ENCODE measurements at places on chromosomes 11 and 22. TPM values are rescaled to one million over a fixed set of nuclear protein-coding genes. Genes with fewer than 3 reads are reported as not detected.

GRCh38 chr11:13260201-13260962 lies 17.2 kb upstream of the BMAL1 start:
- H3K36me3 ChIP-seq = no peaks in the 10 kb centered on the region
- H3K4me1 ChIP-seq = peaks cover 17% of the 10 kb centered on the region
- no peaks in the 10 kb centered on the region for H3K27me3 ChIP-seq
- no peak for DNase-seq

DNA sequence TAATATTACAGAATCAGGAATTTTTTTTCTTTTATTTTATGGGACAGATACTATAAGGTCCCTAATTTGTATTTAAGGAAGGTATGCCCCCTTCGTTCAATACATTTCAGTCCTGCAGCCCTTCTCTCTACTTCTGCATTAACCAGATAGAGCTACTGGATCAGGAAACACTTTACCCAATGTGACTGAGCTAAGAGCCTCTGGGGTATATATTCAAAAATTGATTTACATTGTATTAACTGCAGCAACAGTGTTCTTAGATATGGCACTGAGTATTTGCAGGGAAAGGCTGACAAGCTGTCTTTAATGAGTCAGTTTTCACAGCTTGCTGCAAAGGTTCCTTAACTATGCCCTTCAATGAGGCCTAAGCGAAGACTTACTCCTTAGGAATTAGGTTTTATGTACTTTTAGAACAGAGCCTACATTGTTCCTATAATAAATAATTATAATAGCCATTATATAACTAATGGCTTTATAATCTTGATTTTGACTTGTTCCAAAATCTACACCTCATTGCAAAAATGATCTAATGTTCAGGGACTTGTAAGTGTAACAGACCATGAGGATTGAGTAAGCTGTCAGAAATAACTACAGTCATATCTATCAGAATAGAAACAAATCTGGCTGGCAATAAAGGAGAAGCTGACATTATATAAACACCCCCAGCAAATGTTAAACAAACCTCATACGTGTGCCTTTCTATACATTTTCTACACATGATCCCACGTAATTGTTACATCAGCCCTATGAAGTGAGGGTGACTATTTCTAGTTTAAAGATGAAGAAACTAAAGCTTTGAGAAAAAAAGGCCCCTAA lies 55.0 kb downstream of the DDI1 start:
- no peak overlapping the region for H3K4me3 ChIP-seq
- DNase-seq = peak; percentile 51
- H3K27me3 ChIP-seq = no peaks in the 10 kb centered on the region
- H3K4me1 ChIP-seq = peaks cover 14% of the 10 kb centered on the region
- no peaks in the 10 kb centered on the region for H3K36me3 ChIP-seq

- no peak overlapping the region for H3K4me3 ChIP-seq
- no peaks in the 10 kb centered on the region for H3K27me3 ChIP-seq
- H3K36me3 ChIP-seq = no peaks in the 10 kb centered on the region
- DNase-seq = peak; percentile 75
- H3K4me1 ChIP-seq = peaks cover 14% of the 10 kb centered on the region
These were observed 47.6 kb upstream of the NAV2 start for GRCh38 chr11:19664886-19665548.

DNA sequence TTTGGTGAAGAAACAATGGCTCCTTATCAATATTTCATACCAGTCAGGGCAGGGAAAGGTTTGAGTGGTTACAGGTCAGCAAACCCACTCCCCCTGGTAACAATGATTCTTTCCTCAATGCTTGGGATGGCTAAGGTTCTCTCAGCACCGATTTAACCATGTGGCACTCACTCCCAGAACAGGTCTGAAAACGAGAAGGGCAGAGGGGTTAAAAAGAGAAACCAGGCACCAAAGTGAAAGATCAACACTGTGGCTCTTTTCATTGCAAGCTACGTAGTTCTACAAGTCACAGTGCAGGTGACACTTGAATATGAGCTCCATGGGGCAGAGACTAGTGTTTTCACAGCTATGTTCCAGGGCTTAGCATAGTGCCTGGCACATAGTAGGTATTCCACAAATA lies 132.4 kb downstream of the PLEKHA7 start:
- no peak for DNase-seq
- peaks cover 11% of the 10 kb centered on the region for H3K27me3 ChIP-seq
- no peaks in the 10 kb centered on the region for H3K4me1 ChIP-seq
- no peak overlapping the region for H3K27ac ChIP-seq

GRCh38 chr11:2999464-2999998 lies 7.4 kb upstream of the NAP1L4 start:
- H3K36me3 ChIP-seq = peaks cover 53% of the 10 kb centered on the region
- no peak overlapping the region for H3K27ac ChIP-seq
- peaks cover 9% of the 10 kb centered on the region for H3K4me1 ChIP-seq

DNA sequence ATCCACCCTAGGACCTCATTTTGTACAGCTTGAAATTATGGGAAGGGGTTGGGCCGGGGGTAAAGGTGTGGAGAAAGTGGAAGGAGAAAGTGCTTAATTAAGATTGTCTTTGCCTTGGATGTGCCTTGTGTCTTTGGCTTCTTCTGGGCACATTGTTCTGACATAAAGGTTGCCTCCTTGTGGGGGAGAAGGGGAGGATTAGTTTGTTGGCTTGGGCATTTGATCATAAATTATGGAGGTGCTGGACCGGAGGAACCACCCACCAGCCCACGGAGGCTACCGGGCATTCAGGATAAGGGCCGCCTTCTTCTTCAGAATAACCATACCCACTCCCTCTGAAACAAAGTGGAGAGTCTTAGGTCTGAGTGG lies 1.3 kb downstream of the PAFAH1B2 start:
- peaks cover 2% of the 10 kb centered on the region for H3K4me1 ChIP-seq
- peak overlapping the region; percentile 85 for H3K27ac ChIP-seq
- peak overlapping the region; percentile 73 for H3K4me3 ChIP-seq
- peaks cover 11% of the 10 kb centered on the region for H3K36me3 ChIP-seq

The CD6 gene
- polyA plus RNA-seq = not detected

DNA sequence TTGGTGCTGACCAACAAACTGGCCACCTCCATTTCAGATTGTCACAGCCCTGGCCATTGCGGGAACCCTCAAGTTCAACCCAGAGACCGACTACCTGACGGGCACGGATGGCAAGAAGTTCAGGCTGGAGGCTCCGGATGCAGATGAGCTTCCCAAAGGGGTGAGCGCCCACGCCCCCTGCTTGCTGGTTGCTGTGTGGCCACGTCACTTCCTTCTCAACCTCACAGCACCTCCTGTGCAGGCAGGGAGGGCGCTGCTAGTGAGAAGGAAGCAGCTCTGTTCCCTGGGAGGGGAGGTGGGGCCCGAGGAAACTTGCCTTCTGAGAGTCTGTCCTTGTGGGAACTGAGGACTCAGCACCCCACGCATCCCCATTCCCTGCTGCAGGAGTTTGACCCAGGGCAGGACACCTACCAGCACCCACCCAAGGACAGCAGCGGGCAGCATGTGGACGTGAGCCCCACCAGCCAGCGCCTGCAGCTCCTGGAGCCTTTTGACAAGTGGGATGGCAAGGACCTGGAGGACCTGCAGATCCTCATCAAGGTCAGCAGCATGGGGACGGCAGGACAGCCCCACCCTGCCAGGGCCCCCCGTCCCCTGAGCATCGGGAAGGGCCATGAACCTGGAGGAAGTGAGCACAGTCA lies 19.3 kb downstream of the POLR3H start:
- H3K36me3 ChIP-seq = peaks cover 53% of the 10 kb centered on the region
- DNase-seq = no peak
- H3K4me3 ChIP-seq = no peak overlapping the region

The BTBD18 gene
- polyA plus RNA-seq = not detected

GRCh38 chr22:32448980-32449379 lies 15.3 kb downstream of the BPIFC start:
- H3K4me3 ChIP-seq = no peak overlapping the region
- peaks cover 5% of the 10 kb centered on the region for H3K27me3 ChIP-seq
- no peak overlapping the region for H3K27ac ChIP-seq
- DNase-seq = no peak
- no peaks in the 10 kb centered on the region for H3K36me3 ChIP-seq

DNA sequence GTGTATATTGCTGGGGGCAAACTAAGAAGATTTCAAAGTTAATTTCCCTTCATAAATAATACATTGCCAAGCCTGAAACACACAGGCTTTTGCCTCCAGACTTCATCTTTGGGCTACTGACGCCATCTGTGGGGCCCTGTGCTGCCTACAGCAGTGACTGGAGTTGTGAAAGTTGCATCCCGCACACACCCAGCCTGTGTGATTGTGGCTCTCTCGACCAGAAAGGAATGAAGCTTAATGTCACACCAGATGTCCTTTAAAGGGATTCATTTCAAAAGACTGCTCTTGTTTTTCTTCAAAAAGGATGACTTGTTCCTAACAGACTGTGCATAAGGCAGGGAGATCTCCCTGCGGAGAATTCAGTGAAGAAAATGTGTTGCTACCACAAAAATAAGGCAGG lies 210.5 kb downstream of the FAM181B start:
- no peak for DNase-seq
- no peaks in the 10 kb centered on the region for H3K36me3 ChIP-seq

- no peak for DNase-seq
- peaks cover 6% of the 10 kb centered on the region for H3K36me3 ChIP-seq
These were observed 34.9 kb downstream of the PRDM11 start for GRCh38 chr11:45181193-45181888.
